ENCODE measurements at places on chromosomes 6 and 20.

GRCh38 chr6:90460051-90460450 is 126.8 kb downstream of the MAP3K7 start:
- no peak for DNase-seq

GRCh38 chr20:53186635-53187034 is 214.5 kb downstream of the TSHZ2 start:
- DNase-seq = no peak

- DNase-seq = no peak
Measured at GRCh38 chr6:168349718-168350210, 30.2 kb upstream of the DACT2 start.

GRCh38 chr6:38099221-38099620 is 279.7 kb downstream of the ZFAND3 start:
- DNase-seq = no peak

DNA sequence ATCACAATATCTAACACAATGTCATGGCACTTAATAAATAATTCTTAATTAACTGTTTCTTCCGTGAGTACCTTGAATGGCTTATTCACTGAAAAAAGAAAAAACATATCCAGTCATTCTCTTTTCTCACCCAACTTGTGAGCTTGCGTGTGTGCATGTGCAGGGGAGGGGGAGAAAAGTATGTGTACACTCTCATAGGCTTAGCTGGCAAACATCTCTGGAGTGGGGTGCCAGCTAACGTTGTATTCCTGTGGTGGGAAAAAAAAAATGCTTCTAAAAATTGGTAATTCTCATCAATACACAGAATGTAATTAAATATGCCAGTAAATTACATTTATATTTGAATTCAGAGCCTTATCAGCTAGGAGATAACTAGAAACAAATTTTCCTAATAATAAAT is 291.9 kb upstream of the NOX3 start:
- no peak for DNase-seq

- DNase-seq = peak; percentile 37
Measured at GRCh38 chr6:158630938-158631616, 13.5 kb downstream of the DYNLT1 start.

- no peak for DNase-seq
Measured at GRCh38 chr6:43428112-43428570, 800 bp downstream of the ABCC10 start.

GRCh38 chr6:136618086-136618485 is 67.9 kb upstream of the MAP7 start:
- DNase-seq = no peak

- no peak for DNase-seq
Measured at GRCh38 chr20:47362361-47363219, 6.1 kb upstream of the ZMYND8 start.

GRCh38 chr6:162116902-162117525 is 610.6 kb downstream of the PRKN start:
- DNase-seq = no peak

GRCh38 chr6:163554663-163555062 is 140.1 kb downstream of the QKI start:
- DNase-seq = peak; percentile 63

- no peak for DNase-seq
Measured at GRCh38 chr20:2130062-2130591, 28.5 kb downstream of the STK35 start.

DNA sequence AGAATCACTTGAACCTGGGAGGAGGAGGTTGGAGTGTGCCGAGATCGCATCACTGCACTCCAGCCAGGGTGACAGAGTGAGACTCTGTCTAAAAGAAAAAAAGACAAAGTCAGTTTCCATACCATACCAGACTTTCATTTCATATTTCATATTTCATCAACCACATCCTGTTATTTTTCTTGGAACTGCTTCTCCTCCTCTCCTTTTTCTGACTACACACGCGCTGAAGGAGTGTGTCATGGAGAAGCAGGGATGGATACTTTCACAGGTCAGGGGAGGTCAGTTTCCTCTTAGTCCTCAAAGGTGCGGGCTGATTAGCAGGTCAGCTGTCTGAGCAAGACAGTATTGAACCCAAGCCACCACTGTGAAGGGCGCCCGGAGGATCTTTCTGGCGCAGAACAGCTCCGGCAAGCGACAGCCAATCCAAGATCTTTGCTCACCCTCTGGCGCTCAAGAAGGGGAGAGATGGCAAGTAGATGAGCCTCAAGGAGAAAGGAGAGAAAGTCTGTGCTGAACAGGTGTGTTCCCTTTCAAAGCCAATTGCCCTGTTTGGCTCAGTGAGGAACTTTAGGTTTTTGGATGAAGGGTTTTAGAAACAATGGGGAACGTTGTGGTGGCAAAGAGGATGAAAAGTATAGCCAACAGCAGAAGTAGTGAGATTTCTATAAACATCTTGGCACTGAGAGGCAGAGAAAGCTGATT is 18.9 kb upstream of the SYNJ2 start:
- no peak for DNase-seq

DNA sequence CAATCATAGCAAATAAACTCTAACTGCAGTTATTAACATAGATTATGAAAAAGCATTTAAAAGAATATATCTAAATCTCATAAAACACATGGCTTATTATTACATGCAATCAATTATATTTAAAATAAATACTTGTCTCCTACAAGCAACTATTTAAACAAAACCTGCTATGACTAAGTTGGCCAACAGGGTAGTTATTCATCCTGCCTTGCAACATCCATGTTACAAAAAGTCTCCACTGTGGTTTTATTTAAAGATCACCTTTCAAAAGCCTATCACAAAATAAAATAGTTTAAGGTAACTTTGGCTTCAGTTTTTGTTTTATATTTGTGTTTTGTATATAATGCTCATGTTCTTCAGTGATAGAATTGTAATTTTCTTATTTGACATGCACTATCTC is 1127.0 kb upstream of the MAP3K7 start:
- no peak for DNase-seq

Measured in EH (cell line).